ENCODE measurements at places on chromosomes 3 and 15. TPM values are rescaled to one million over a fixed set of nuclear protein-coding genes. Genes with fewer than 3 reads are reported as not detected.

CTXN2 gene
- not detected for total RNA-seq

DNAH12 gene
- 0.04 TPM for total RNA-seq

LMAN1L gene
- not detected for total RNA-seq

BCL2A1 gene
- 1.2 TPM for total RNA-seq

SLC24A5 gene
- not detected for total RNA-seq

DNA sequence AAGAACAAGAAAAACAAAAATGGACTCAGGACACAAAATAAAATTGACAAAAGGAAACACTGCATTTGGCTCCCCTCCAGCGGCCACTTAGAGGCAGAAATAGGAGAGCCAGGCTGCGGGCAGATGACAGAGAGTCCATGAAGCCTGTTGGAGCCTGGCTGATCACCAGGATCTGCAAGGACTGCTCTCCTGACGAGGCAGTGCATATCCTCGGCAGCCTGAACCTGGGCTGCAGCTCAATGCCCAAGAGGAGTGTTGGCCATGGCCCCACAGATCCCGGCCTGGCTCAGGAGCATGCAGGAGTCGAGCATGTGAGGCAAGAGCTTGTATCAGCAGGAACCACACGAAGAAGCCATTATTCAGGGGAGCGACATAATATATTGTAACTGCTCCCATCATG, 199.8 kb downstream of the STT3B start:
- no peak overlapping the region for H3K4me3 ChIP-seq
- no peak overlapping the region for H3K27ac ChIP-seq
- no peak for DNase-seq
- no peaks in the 10 kb centered on the region for H3K27me3 ChIP-seq

GRCh38 chr3:64489361-64490044, 198.3 kb downstream of the ADAMTS9 start:
- H3K27me3 ChIP-seq, result peaks cover 19% of the 10 kb centered on the region
- H3K4me1 ChIP-seq, result no peaks in the 10 kb centered on the region
- no peak overlapping the region for H3K4me3 ChIP-seq
- no peak for DNase-seq
- no peak overlapping the region for H3K27ac ChIP-seq

GRCh38 chr3:189685860-189686259, 54.7 kb downstream of the TP63 start:
- no peaks in the 10 kb centered on the region for H3K27me3 ChIP-seq
- H3K4me1 ChIP-seq, result peaks cover 55% of the 10 kb centered on the region
- H3K36me3 ChIP-seq, result no peaks in the 10 kb centered on the region
- H3K27ac ChIP-seq, result no peak overlapping the region
- no peak for DNase-seq

GRCh38 chr3:71168121-71168721, 415.3 kb downstream of the FOXP1 start:
- peak overlapping the region; percentile 26 for H3K27ac ChIP-seq
- no peaks in the 10 kb centered on the region for H3K36me3 ChIP-seq
- H3K4me3 ChIP-seq, result no peak overlapping the region
- no peak for DNase-seq

DNA sequence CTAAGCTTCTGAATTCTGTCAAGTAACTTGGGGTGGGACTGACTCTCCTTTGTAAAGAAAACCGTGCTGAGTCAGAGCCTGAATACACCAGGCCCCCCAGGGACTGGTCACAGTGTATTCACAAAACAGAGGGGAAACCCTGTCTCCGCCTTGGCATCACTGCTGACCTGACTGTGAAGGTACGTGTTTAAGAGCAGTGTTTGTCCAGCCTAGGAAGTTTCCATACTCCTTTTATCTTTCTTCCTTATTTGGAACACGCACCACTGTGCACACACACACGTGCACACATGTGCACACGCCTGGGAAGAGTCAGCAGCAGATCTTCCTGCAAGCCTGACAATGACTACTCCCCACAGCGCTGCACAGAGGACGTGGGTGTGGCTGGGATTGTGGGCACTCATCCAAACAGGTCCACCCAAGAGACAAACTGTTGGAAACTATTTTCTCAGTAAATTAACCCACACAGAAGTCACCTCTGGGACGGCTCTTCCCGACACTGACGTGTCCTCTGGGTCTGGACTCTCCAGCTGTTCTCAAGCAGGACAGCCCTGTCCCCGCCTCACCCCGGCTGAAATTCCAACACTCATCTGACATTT, 87.7 kb downstream of the ATP10A start:
- no peaks in the 10 kb centered on the region for H3K36me3 ChIP-seq
- H3K27ac ChIP-seq, result no peak overlapping the region
- no peak overlapping the region for H3K4me3 ChIP-seq
- H3K4me1 ChIP-seq, result peaks cover 18% of the 10 kb centered on the region
- H3K27me3 ChIP-seq, result no peaks in the 10 kb centered on the region

DNA sequence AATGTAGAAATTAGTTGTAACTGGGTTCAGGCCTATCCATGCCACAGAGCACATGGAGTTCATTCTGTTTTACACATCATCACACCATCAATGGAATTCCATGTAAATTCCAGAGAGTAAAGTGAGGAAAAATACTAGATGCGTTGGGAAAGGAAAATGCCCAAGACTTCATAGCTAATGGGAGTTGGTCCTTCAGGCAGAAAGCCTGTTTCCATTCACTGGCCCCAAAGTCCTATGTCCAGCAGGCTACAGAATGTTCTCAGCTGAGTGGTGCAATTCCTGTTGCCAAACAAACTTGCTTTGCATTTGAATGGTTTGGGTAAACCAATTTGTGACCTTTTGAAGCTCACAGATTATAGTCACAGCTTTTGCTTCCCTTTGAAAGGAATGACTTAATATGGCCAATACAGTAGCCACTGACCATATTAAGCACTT, 164.6 kb upstream of the PFN2 start:
- no peaks in the 10 kb centered on the region for H3K27me3 ChIP-seq
- no peaks in the 10 kb centered on the region for H3K4me1 ChIP-seq
- no peaks in the 10 kb centered on the region for H3K36me3 ChIP-seq
- no peak overlapping the region for H3K4me3 ChIP-seq

DNA sequence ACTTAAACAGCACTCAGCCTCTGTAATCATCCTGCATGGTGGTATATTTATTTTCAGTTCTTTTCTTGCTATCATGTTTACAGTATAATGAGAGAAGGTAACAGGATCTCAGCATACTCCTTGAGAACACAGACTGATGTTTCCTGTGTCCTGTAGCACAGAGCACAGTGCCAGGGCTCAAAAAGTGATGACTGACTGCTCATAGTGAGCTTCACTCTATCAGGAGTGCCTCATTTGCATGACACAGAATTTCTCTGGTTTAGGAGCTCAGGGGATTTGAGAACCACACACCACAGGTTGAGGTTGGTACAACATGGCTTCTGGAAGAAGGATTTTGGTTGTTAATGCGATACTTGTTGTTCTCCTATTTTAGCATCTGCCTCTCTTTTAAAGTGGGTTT, 68.5 kb upstream of the SLC2A2 start:
- H3K27ac ChIP-seq, result no peak overlapping the region
- no peak overlapping the region for H3K4me3 ChIP-seq
- H3K4me1 ChIP-seq, result no peaks in the 10 kb centered on the region
- no peaks in the 10 kb centered on the region for H3K36me3 ChIP-seq
- H3K27me3 ChIP-seq, result no peaks in the 10 kb centered on the region

- no peaks in the 10 kb centered on the region for H3K27me3 ChIP-seq
- DNase-seq, result no peak
- H3K27ac ChIP-seq, result no peak overlapping the region
- no peak overlapping the region for H3K4me3 ChIP-seq
- no peaks in the 10 kb centered on the region for H3K36me3 ChIP-seq
- no peaks in the 10 kb centered on the region for H3K4me1 ChIP-seq
Measured at GRCh38 chr3:183013856-183014255, 33.5 kb upstream of the DCUN1D1 start.

GRCh38 chr3:16496008-16496407, 17.5 kb downstream of the RFTN1 start:
- peaks cover 15% of the 10 kb centered on the region for H3K4me1 ChIP-seq
- no peak for DNase-seq
- no peaks in the 10 kb centered on the region for H3K27me3 ChIP-seq
- peaks cover 15% of the 10 kb centered on the region for H3K36me3 ChIP-seq
- no peak overlapping the region for H3K27ac ChIP-seq

GRCh38 chr3:198070871-198071270, 110.9 kb downstream of the LMLN start:
- H3K27me3 ChIP-seq, result peaks cover 15% of the 10 kb centered on the region
- H3K4me1 ChIP-seq, result no peaks in the 10 kb centered on the region
- no peak overlapping the region for H3K4me3 ChIP-seq
- no peak for DNase-seq
- H3K27ac ChIP-seq, result no peak overlapping the region

- H3K4me3 ChIP-seq, result no peak overlapping the region
- H3K4me1 ChIP-seq, result peaks cover 8% of the 10 kb centered on the region
- H3K27ac ChIP-seq, result no peak overlapping the region
- no peaks in the 10 kb centered on the region for H3K27me3 ChIP-seq
- no peak for DNase-seq
Measured at GRCh38 chr15:87487484-87487883, 769.1 kb downstream of the NTRK3 start.

GRCh38 chr3:24756101-24756888, 261.6 kb upstream of the THRB start:
- no peaks in the 10 kb centered on the region for H3K36me3 ChIP-seq
- no peak for DNase-seq
- no peaks in the 10 kb centered on the region for H3K4me1 ChIP-seq
- no peak overlapping the region for H3K4me3 ChIP-seq
